ENCODE measurements at places on chromosomes 6 and 20.

DNA sequence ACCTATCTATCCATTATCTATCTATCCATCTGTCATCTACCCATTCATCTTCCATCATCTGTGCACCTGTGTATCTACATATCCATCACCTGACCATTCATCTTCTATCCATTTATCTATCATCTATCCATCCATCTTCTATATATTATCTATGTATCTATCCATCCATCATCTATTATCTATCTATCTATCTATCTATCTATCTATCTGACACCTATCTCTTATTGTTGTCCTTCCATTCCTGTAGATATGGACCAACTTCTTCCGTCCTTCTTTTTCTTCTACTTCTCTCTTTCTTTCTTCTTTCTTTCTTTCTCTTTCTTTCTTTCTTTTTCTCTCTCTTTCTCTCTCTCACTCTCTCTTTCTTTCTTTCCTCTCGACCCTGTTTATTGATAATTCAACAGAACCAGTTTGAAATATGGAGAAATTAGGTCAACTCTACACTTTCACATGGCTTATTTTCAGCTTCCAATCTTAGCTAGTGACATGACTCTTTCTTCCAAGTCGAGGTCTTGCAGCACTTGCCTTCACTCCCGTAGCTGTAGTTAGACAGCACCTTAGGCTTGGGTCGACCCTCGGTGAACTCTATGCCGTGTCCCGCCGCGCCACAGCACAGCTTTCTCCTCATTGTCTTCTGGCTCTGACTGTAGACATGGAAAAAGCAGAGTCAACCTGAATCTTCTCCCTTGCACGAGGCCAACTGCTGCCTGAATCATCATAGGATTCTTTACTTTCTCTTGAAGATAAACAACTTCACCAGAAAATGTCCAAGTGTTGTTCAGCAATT lies 110.4 kb upstream of the EXOC2 start:
- H3K27me3 ChIP-seq, result peaks cover 17% of the 10 kb centered on the region
- no peak overlapping the region for H3K4me3 ChIP-seq
- DNase-seq, result no peak
- H3K4me1 ChIP-seq, result no peaks in the 10 kb centered on the region
- no peaks in the 10 kb centered on the region for H3K36me3 ChIP-seq
- H3K27ac ChIP-seq, result no peak overlapping the region

DNA sequence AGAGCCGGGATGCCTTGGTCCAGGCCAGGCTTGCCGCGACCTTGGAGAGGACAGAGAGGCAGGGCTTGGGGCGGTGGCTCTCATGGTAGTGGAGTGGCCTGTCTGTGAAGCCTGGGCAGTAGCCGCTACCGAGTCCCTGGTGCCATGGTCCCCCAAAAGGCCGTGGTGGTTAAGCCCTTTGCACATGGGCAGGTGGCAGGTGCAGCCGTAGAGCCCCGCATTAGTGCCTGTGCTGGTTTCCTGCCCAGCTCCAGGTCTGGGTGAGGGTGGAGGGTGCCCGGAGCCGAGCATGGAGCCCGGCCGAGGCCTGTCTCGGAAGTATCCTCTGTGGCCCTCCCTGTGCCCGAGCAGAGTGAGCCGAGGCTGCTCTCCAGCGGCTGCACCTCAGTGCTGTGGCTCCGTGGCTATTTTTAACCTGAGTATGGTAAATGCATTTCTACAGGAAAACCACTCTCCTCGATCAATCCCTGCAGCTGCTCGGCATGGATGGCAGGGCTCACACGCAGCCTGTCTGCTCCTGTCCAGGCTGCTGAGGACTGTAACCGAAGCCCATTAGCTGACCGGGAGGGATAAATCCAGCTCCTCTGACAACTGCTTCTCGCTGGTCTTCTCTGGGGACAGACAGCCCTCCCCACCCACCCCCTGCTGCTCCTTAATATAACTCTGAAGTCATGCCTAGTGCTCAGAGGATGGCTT lies 36.3 kb upstream of the GATA5 start:
- DNase-seq, result no peak
- peaks cover 22% of the 10 kb centered on the region for H3K4me1 ChIP-seq
- no peaks in the 10 kb centered on the region for H3K36me3 ChIP-seq
- H3K4me3 ChIP-seq, result no peak overlapping the region
- no peak overlapping the region for H3K27ac ChIP-seq
- H3K27me3 ChIP-seq, result no peaks in the 10 kb centered on the region

DNA sequence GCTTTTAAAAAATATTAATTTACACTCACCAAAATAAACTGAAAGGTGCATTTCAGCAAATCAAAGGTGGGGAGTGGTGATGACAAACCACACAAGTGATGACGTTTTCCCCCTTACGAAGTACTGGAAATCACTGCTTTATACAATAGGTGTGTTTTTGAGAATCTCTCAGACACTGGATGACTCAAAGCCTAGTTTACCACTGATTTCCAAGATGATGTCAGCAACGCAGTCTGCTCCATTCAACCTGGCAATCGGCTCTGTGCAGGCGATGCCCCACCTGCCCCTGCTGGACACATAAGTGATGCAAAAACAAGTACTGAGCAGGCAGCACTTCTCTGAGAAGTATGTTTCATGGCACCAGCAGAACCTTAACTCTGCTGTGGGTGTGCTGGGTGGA lies 114.4 kb downstream of the SOD2 start:
- no peak overlapping the region for H3K4me3 ChIP-seq
- no peak overlapping the region for H3K27ac ChIP-seq
- no peak for DNase-seq
- no peaks in the 10 kb centered on the region for H3K36me3 ChIP-seq
- H3K27me3 ChIP-seq, result peaks cover 7% of the 10 kb centered on the region

DNA sequence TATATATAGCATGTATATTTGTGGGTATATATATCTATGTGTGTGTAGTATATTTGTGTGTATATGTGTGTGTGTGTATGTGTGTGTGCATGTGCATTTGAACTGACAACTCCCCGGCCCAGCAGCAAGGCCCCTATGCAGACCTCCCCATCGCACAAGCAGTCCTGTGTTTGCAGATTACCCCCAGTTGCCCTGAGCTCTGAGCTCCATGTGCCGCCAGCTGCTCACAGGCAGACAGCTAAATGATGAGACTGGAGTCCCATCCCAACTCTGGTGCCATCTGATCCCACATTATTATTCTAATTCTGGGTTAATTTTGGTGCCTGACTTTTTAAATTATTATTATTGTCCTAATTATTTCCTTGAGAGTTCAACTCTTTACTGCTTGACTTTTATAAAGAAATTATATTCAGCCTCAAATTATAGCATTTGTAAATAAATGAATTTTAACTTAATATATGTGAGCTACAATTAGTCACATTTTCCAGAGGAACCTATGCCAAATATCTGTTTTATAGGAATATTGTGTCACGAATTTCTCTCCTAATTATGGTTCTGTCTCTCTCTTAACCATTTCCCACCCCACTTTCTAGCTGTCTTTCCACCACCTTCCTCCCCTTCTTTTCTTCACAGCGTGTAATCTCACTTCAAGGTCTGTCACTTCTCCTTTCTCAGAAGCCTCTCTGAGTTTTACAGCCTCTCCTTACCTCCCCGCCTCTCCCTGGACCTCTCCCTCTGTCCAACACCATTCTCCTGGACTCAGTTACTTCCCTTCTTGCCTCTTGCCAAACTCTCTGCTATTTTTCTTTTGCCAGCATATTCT lies 90.6 kb upstream of the SYNDIG1 start:
- H3K27ac ChIP-seq, result no peak overlapping the region
- H3K36me3 ChIP-seq, result no peaks in the 10 kb centered on the region
- no peaks in the 10 kb centered on the region for H3K4me1 ChIP-seq
- no peak overlapping the region for H3K4me3 ChIP-seq

- H3K36me3 ChIP-seq, result no peaks in the 10 kb centered on the region
- H3K27ac ChIP-seq, result no peak overlapping the region
- no peaks in the 10 kb centered on the region for H3K27me3 ChIP-seq
- no peak for DNase-seq
These were observed 12.2 kb upstream of the C6orf132 start for GRCh38 chr6:42154461-42155209.

DNA sequence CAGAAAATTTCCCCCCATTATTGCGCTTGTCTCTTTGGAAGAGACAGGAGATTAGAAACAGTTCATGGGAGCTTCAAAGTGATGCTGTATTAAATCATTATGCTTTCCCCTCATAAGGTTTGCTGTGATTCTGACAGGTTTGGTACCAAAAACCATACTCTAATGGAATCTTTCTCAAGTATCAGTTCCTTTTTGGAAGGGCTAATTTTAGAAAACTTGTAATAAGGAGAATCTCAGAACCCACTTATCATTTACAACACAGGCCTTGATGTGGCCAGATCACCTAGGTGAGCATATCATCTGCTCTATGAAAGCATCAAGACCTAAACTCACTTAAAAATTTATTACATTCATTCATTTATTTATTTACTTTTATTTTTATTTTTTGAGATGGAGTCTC lies 51.2 kb downstream of the TP53INP2 start:
- DNase-seq, result no peak
- H3K27me3 ChIP-seq, result no peaks in the 10 kb centered on the region
- peaks cover 69% of the 10 kb centered on the region for H3K36me3 ChIP-seq
- no peaks in the 10 kb centered on the region for H3K4me1 ChIP-seq

DNA sequence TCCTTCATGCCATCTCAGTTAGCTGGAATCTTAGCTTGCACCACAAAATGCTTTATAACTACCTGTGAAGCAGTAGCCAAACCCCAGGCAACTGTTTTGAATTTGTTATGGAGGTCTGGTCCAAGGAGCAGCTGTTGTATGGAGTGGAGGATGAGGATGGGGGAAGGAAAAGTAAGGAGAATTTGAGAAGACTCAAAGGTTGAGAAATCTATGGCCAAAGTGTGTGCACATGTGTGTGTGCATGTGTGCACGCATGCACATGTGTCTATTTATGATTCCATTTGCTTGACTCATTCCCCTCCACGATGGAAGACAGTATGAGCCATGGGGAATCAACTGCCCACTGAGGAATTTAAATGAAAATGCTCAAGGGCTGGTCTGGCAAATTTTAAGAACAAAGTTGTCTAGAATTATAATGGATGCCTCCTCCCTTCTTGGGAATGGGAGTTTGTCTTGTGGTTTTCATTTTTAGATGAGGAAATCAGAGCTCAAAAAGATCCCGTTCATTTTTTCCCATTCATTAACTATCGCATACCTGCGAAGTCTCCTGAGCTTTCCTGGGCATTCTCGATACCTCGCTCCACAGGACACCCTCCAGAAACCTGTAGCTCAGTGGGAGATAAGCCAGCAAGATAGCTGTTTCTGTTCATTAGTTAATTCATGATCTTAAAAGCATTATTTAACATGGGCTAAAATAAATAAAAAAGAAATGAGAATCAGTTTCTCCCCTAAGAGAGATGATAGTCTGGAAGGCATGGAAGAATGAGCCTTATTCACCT lies 152.3 kb upstream of the NEDD9 start:
- H3K27me3 ChIP-seq, result no peaks in the 10 kb centered on the region
- H3K4me3 ChIP-seq, result no peak overlapping the region
- no peak overlapping the region for H3K27ac ChIP-seq
- DNase-seq, result no peak
- peaks cover 8% of the 10 kb centered on the region for H3K36me3 ChIP-seq
- H3K4me1 ChIP-seq, result peaks cover 20% of the 10 kb centered on the region

DNA sequence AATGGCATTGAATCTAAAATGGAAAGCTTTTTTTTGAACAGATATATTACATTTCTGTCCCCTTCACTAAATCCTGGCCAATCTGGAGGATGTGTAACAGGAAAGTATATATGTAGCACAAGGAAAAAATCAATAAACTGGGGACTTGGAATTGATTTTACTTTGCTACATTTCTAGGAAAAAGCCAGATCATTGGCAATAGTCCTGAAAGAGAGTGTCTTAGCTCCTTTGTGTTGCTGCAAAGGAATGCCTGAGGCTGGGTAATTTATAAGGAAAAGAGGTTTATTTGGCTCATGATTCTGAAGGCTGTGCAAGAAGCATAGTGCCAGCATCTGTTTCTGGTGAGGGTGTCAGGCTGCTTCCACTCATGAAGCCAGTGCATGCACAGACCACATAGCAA lies 574.9 kb downstream of the HTR1B start:
- DNase-seq, result no peak
- H3K36me3 ChIP-seq, result no peaks in the 10 kb centered on the region
- no peak overlapping the region for H3K4me3 ChIP-seq
- no peaks in the 10 kb centered on the region for H3K4me1 ChIP-seq

GRCh38 chr6:25620391-25620790 lies 31.6 kb upstream of the SCGN start:
- no peaks in the 10 kb centered on the region for H3K27me3 ChIP-seq
- H3K4me3 ChIP-seq, result no peak overlapping the region
- no peaks in the 10 kb centered on the region for H3K36me3 ChIP-seq
- no peaks in the 10 kb centered on the region for H3K4me1 ChIP-seq

DNA sequence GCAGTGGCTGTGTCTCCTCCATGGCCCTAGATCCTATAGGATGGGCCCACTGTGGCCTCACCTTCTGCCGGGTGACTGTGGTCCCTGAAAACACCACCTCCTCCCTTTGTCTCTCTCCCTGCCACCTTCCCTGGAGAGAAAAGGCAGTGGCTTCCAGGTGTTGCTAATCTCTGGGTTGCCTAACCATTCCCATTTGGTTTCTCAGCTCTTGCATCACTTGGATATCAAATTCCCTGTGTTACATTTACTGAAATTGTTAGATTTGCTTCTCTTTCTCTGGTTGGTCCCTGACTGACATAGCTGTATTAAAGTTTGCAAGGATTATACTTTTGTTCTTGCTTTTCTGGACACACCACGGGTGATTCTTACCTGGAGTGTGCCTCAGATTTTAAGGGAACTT lies 9.3 kb upstream of the ZFP64 start:
- no peak overlapping the region for H3K4me3 ChIP-seq
- no peaks in the 10 kb centered on the region for H3K27me3 ChIP-seq
- H3K4me1 ChIP-seq, result no peaks in the 10 kb centered on the region

- H3K36me3 ChIP-seq, result peaks cover 4% of the 10 kb centered on the region
- peak overlapping the region; percentile 57 for H3K27ac ChIP-seq
- H3K4me1 ChIP-seq, result peaks cover 26% of the 10 kb centered on the region
- H3K4me3 ChIP-seq, result no peak overlapping the region
These were observed 79.2 kb upstream of the RIPOR2 start for GRCh38 chr6:25014791-25015560.

DNA sequence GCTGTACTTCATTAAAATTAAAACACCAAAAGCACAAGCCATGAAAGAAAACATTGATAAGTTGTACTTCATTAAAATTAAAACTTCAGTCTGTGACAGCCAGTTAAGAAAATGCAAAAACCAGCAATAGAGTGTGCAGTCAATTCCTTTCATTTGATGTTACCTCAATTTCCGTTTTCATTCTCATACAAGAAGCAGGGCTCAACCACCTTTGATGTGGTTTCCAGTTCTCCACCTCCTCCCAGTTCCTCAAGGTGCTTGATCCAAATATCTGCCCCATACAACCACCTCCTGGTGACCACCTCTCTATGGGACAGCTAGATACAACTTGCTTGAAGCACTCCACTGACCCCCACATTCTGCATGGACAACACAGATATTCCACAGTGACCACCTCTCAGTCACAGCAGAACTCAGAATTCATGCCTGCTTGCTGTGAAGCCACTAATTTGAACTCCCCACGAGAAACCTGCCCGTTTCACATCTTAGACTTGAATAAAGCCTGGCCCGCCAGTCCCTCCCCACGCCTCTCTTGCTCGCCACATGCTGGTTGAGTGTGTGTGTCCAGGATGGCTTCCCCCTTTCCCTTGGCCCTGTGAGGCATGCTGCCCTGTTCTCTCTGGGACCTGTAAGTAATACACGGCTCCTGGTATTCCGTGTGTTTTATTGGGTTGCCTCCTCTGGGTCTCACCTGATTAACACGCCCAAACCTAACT lies 66.1 kb downstream of the FAM50B start:
- H3K36me3 ChIP-seq, result no peaks in the 10 kb centered on the region
- H3K27me3 ChIP-seq, result no peaks in the 10 kb centered on the region
- peak; percentile 6 for DNase-seq
- peak overlapping the region; percentile 1 for H3K4me3 ChIP-seq
- no peak overlapping the region for H3K27ac ChIP-seq

GRCh38 chr20:10846766-10847165 lies 173.0 kb upstream of the JAG1 start:
- H3K36me3 ChIP-seq, result no peaks in the 10 kb centered on the region
- H3K4me1 ChIP-seq, result no peaks in the 10 kb centered on the region
- no peaks in the 10 kb centered on the region for H3K27me3 ChIP-seq
- no peak overlapping the region for H3K4me3 ChIP-seq

All from T-cell (primary cell).